ENCODE measurements at places on chromosomes 7 and 10.

GRCh38 chr10:6200734-6201515 is 1.8 kb upstream of the PFKFB3 start:
- DNase-seq, result no peak

DNA sequence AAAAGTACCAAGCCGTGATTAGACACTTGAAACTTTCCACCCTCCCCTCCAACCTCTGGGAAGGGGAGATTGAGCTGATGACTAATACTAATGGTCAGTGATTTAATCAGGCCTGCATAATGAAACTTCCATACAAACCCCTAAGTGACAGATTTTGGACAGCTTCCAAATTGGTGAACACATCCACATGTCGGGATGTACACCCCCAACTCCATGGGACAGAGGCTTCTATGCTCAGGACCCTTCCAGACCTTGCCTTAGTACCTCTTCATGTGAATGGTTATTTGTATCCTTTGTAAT is 4.8 kb downstream of the NUB1 start:
- no peak for DNase-seq

DNA sequence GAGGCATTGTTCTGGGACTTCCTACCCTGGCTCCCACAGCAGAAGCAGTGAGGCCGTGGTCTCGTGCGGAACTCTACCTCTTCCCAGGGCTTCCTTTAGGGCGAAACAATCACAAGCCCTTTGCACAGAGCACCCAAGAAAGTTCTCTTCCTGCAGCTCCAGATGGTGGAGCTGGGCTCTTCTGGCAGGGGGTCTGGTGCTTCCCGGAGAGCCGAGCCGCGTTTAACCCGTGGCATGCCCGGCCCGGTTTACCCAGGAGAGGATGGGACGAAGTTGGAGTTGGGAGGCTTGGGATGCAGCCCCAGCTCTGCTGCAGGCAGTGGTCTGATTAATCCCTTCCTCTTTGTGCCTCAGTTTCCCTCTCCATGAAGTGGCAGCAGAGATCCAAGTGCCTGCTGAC is 9.0 kb upstream of the ATP6V0E2 start:
- no peak for DNase-seq

GRCh38 chr10:59493017-59493416 is 130.7 kb upstream of the FAM13C start:
- DNase-seq, result no peak

DNA sequence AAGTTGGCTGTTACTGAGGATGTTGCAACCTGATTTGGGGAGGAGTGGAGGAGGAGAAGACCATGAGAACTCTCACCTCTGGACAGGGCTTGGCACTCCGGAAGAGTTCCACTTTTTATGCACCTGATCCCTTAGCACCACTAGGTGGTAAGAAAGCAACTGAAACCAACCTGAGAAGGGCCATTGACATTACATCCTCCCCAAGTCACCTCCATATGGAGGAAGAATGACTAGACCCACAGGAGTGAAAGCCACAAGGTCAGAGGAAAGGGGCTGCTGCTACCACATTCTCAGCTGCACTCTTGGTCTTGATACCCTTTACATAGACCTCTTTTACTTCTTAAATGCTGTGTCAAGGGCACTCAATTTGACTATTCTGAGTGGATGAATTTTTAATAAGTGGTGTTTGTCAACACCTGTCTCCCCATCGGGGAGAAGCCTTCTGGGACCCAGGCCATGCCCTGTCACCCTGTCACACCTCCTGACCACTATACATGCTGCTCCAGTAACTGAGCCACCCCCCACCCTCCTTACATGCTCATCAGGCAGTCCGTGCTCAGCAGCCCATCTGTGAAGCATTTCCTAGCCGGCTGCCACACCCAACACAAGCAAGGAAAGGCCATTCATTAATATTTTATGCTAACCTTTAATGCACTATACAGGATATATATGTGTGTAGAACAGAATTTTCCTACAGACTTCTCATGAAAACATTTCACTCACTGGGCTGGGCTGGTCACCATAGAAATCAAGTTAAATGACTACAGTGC is 362.9 kb downstream of the GFRA1 start:
- DNase-seq, result no peak

DNA sequence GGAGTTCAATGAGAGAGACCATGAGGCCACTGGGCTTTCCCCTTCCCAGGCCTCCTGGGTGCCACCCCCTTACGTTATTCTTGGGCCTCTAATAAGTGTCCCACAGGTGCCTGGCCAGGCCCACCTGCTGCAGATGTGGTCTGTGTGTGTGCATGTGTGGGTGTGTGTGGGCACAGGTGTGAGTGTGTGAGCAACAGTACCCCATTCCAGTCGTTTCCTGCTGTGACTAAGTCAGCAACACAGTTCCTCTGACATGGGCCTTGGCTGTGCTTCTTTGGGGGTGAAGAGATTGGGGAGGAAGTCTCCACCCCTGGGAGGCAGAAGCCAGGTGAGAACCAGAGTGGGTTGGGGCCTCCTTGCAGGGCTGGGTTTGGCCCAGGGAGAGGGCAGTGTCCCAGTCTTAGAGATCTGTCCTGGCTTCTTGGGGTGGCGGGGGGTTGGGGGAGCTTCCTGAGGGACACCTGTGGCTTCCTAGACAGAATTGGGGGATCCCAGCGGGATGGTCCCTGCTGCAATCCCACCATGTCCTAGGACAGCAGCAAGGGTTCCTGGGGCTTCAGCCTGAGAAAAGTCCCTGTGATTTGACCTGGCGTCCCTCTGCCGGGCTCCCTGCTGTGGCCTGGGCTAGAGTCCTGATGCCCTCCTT is 4.1 kb upstream of the PILRB start:
- no peak for DNase-seq

- DNase-seq, result no peak
Measured at GRCh38 chr10:118635674-118636402, 40.4 kb upstream of the PRLHR start.

All from NCI-H460 (cell line).